ENCODE measurements at places on chromosomes 12 and 14.

DNA sequence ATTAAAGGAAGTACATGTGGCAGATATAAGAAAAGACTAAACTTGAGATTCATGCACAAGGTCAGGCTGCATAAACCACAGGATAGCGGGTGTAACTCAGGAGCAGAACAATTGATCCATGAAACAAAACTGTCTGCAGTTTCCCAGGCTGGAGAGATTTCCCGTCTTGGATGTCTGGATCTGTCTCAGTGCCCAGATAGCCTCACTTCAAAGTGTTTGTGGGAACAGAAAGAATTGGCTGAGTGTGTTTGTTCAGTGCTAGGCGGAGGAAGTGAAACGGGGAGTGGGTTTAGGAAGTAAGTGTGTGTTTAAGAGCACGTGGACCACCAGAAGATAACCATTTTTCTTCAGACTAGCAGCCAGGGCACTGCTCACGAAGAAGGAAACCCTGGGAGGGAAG is 1.4 kb upstream of the RNASE10 start:
- DNase-seq = peak; percentile 33

DNA sequence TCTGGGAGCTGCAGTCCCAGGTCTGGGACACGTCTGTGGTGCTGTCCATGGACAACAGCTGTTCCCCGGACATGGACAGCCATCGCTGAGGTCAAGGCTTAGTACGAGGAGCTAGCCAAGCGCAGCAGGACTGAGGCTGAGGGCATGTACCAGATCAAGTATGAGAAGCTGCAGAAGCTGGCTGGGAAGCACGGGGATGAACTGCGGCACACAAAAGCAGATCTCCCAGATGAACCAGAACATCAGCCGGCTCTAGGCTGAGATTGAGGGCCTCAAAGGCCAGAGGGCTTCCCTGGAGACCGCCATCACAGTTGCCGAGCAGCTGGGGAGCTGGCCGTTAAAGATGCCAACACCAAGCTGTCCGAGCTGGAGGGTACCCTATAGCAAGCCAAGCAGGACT is 375.3 kb downstream of the SEC23A start:
- DNase-seq = no peak

- no peak for DNase-seq
Observed at GRCh38 chr12:25793196-25793595, 165.3 kb upstream of the RASSF8 start.

DNA sequence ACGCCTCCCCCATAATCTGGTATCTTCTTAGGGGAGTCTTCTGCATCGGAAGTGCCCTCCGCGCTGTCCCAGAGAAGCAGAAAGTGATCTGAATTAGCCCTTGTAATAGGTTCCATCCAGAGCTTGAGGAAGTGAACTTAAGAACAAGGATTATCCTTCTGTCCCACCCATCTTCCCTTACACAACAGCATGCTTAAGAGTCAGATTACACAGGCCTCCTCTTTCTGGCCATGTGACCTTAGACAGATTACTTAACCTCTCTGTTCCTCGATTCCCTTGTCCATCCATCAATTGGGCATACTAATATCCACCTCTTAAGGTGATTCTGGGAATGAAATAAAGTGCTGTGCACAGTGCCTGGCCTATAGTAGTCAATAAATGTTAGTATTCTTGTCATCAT is 11.4 kb downstream of the CABP1 start:
- DNase-seq = no peak

DNA sequence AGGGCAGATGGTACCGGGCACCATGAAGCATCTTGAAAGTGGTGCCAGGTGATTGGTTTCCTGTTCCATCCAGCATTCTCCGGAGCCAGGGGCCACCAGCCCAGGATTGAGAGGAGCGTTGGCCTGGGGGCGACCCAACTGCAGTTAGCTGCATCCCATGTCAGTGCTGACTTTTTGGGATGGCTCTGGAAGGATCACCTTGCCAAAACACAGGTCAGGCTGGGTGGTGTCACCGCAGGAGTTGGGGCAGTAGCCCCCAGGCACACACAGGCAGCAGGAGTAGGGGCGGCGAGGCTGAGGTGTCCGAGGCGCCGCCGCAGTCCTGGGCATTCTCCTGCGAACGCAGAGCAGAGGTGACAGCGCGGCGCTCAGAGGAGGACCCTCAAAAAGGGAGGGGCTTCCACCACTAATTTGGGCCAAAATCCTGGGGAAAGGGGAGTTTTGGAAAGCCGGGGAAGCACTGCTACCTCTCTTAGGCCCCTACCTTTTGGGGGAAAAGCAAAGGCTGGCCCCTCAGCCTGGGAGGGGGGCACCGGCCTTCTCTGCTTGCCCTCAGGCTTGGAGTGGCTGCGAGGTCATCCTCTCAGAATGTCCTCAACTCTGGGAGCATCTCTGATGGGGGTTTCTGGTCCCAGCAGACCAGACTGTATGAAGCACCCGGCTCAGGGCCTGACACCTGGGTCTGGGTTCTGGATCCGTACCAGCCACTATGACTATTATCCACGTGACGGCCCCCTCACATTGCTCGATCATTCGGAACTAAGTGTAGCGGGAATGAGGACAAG is 26.7 kb upstream of the LRTM2 start:
- DNase-seq = no peak

DNA sequence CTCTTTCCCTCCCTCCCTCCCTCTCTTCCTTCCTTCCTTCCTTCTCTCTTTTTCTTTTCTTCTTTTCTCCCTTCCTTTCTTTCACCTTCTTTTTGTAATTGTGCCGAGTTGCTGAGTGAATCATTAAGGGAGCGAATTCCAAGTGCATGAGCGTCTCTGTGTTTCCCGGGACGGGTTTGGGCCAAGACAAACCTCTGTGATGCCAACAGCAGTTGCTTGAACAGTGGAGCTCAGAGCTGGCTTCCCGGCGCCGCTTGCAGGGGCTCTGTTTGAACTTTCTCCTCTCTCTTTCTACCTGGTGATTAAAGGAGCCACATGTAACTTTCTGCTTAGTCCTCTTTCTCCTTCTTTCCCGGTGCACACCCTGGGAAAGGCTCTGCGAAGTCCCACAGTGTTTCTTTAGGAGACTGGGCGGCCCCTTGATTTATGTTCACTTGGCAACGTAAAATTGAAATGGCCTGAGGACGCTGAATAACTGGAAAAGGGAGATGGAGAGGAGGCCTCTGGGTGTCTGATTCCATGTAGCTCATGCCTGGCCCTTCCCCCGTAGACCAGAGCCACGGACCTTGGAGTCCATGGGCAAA is 33.7 kb upstream of the MAP1LC3B2 start:
- DNase-seq = no peak

DNA sequence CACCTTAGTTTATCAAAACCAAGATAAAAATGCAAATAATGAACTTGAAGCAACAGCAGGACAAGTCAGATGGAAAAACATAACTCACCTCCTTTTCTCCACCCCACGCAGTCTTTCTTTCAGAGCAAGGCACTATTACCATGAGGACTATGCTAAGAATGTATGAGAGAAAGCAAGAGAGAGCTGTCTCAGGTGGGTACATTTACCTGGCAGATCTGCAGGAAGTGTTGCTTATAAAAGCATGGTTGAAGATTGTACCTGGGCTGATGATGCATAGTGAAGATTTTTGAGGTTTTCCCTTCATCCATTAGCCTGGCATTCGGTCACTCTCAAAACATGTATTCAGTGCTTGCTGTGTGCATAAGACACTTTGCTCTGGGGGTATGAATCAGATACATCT is 68.8 kb upstream of the IFNG-AS1 start:
- no peak for DNase-seq

- no peak for DNase-seq
Observed at GRCh38 chr14:22131749-22132476, 457.1 kb downstream of the DAD1 start.

GRCh38 chr12:130970908-130971233 is 17.2 kb downstream of the ADGRD1 start:
- DNase-seq = no peak

GRCh38 chr14:95301527-95302187 is 18.1 kb downstream of the CLMN start:
- DNase-seq = no peak

GRCh38 chr12:28132398-28132797 is 57.9 kb upstream of the CCDC91 start:
- DNase-seq = no peak

- DNase-seq = no peak
Observed at GRCh38 chr14:51674294-51675002, 22.7 kb downstream of the FRMD6 start.

DNA sequence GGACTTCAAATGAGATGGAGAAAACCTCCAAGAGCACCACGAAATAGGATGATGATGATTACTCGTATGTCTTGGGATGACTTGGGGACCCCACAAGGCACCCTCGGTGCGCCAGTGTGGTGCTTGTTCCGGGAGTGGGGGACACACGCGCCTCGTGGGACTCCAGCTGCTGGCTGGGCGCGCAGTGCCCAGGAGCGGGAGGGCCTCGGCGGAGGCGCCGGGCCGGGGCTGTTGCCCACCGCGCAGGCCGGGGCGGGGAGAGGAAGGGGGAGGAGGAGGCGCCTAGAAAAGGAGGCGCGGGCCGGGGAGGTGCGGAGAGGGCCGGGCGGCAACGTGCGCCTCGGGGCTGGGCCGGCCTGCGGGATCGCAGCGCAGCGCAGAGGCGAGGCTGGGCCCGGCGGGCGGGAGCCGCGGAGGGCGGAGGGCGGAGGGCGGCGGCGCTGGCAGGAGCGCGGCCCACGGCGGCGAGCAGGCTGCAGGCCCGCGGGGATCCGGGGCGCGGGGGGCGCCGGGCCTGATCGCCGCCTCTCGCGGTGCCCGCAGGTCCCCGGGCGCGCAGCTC is at the start of gene RFLNA:
RFLNA (plus strand) TSS at position 314 of the 562 bp plus-strand sequence. CDS start 337 bp downstream, outside the sequence.
- no peak for DNase-seq

- DNase-seq = no peak
Observed at GRCh38 chr14:101060171-101060601, 156.7 kb upstream of the RTL1 start.

- no peak for DNase-seq
Observed at GRCh38 chr14:96804895-96805294, 7.7 kb downstream of the VRK1 start.

DNA sequence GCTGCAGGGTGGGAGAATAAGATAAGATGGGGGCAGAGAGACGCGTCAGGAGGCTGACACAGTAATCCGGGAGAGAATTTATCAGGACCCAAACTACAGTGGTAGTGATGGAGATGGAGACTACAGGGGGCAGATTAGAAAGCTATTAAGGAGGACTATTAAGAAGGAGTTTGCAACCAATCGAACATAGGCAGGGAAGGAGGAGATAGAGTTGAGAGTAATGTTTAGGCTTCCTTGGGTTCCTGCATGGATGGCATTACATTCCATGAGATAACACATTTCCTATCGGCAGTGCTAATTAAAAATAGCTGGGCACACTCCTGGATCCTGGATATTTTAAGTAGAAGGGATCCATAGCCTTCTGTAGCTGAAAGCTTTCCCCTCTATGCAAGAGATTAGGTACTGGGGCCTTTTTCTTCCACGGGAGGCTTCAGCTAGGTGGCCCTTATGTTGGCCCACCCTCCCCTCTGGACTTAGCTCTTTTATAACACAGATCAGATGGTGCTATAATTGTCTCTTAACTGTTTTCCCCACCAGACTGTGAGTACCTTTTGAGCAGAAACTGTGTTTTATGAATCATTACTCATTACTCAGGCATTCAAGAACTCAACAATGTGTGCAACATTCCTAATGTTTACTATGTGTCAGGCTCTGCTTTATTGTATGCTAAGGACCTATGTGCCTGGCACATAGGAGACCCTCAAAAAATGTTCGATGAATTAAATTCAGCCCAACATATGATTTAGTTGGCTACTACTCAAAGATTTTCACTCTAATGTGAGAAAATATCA is 113.0 kb downstream of the RMST start:
- DNase-seq = no peak

GRCh38 chr14:56117765-56118610 is at the start of gene PELI2:
Gene PELI2, plus strand, starts transcription at chr14:56118411. Its CDS starts 250 bp downstream, at chr14:56118661.
- peak; percentile 86 for DNase-seq

- DNase-seq = no peak
Observed at GRCh38 chr12:55718624-55719275, 1.4 kb upstream of the RDH5 start.

GRCh38 chr12:42140901-42141300 is 3.8 kb downstream of the GXYLT1 start:
- no peak for DNase-seq

- no peak for DNase-seq
Observed at GRCh38 chr12:50224026-50224692, 57.0 kb upstream of the CERS5 start.

GRCh38 chr12:40216516-40217288 is 8.1 kb upstream of the LRRK2 start:
- DNase-seq = no peak

DNA sequence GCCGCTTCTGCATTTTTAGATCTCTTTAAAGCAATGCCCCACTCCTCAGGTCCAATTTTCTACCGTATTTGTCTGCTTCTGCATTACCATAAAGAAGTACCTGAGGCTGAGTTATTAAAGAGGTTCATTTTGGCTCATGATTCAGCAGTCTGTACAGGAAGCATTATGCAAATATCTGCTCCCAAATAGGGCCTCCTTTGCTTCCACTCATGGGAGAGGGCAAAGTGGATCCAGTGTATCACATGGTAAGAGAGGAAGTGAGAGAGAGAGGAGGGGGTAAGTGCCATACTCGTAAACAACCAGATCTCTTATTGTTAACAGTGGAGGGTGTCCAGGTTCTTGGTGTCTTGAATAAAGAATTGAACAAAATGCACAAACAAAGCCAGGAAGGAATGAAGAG is 316.1 kb upstream of the SEL1L start:
- DNase-seq = no peak

GRCh38 chr14:73014105-73014504 is 12.8 kb downstream of the ZFYVE1 start:
- no peak for DNase-seq

DNA sequence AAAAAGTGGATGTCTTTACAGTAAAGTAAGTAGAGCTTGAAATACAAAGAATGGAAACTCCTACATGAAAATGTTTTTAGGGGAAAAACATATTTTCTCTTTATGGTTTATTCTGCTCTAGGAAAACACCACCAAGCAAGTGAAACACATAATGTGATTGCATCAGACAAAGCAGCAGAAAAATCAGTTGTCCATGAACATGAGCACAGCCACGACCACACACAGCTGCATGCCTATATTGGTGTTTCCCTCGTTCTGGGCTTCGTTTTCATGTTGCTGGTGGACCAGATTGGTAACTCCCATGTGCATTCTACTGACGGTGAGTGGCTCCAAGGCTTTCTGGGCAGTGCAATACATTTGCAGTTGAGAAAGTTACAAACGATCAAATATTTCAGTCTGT is 42.6 kb upstream of the PLEKHD1 start:
- DNase-seq = no peak

- no peak for DNase-seq
Observed at GRCh38 chr12:15842108-15842507, 40.1 kb upstream of the STRAP start.

GRCh38 chr12:128820723-128821432 is 2.9 kb downstream of the SLC15A4 start:
- DNase-seq = peak; percentile 45

GRCh38 chr14:40122968-40123648 is 690.9 kb upstream of the FBXO33 start:
- no peak for DNase-seq

GRCh38 chr12:47074757-47075156 is 4.7 kb upstream of the PCED1B start:
- DNase-seq = no peak

DNA sequence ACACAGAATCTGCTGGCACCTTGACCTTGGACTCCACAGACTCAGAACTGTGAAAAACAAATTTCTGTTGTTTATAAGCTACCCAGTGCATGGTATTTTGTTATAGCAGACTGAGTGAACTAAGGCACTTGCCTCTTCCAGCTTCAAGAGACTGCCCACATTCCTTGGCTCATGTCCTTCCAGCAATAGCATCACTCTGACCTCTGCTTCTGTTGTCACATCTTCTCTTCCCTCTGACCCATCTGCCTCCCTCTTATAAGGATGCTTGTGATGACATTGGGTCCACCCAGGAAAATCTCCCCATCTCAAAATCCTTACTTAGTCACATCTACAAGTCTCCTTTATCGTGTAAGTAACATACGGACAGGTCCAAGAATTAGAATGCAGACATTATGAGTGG is 200.4 kb downstream of the PIK3C2G start:
- no peak for DNase-seq

Data from putamen (tissue), 1 donor.